NCI-H2227 treated with DMSO at 0.1 percent for 48 hours (cell line): ENCODE measurements at places on chromosomes 5 and 9.

GRCh38 chr9:18639911-18640310 is 166.0 kb downstream of the ADAMTSL1 start:
- no peak for DNase-seq

- DNase-seq: no peak
Observed at GRCh38 chr9:133713150-133713959, 24.8 kb downstream of the SARDH start.

- DNase-seq: no peak
Observed at GRCh38 chr5:72368271-72368670, 48.1 kb downstream of the PTCD2 start.

DNA sequence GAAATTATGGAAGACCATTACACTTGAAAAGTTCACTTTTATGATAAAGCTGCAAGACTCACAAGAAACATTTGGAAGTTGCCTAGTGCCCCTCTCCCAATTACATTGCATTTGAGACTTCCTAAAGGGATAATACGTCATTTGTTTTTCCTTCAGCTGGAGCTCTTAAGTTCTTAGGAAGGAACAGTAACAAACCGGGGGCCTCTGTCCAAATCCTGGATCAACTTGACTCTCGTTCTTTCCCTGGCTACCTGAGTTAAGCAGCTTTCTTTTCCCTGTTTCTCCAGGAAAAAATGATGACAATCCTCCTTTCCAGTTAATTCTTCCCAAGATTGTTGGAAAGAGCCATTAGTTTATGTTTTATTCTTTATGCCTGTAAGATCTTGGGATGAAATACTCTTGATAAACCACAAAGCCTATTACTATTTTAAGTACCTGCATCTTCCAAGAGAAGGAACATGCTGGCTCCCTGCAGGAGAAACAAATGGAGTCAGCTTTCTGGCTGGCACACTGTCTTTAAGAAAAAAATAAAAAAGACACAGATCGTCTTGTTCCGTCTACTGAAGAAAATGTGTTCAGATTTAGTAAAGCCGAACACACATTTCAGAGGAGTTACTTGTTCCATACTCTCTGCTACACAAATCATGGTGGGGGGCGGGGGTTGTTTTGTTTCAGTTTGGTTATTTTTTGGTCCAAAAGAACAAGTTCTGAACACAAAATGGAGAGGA is 297.9 kb downstream of the EFNA5 start:
- DNase-seq: no peak

DNA sequence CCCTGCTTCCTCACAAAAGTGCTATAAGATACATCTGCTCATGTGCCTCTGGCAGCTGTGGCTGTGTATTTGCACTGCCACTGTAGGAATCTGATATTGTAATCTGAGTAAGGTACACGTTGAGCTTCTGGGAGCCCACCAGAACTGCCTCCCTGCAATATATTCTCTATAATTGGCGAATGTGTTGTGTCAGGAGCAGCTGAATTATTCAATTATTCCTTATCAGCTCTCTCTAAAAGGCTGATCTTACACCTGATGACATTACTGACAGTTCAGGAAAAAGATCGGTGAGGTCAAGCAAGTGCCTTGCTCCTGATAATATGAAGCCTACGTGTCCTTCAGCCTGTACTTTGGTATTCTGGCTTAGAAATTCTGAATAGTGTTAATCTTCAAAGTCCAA is 1015.0 kb downstream of the CDH9 start:
- no peak for DNase-seq

DNA sequence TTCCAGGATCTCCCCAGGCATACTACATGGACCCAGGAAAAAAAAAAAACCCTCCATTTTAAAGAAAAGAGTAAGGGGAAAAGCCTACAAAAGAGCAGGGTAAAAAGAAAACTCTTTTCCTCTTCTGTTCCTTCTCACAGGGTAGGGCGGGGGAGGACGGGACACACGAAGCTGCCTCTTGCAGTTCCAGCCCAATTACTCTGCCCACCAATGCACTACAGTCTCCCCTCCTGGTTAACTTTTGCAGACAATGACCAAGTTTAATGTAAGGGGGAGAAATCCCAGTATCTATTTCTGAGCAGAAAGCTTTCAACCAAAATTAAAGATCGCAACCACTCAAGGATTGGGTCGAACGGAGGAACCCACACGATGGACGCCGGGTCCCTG is 1.3 kb downstream of the BRD3 start:
- DNase-seq: no peak

DNA sequence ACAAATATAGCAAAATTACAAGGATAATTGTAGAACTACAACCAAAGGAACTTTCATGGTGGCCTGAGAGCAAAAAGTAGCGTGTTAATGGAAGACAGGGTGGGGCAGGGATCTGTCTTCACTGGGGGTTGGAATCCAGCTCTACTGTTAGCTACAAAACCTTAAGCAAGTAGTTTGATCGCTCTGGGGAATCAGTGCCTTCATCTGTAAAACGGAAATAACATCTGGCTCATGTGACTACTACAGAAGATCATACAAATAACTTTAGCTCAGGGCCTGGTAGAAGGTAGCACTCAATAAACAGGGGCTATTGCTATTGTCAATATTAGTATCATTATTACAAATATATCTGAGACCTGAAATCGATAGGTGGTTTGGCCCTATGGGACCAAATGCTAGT is 40.4 kb downstream of the ZNF608 start:
- no peak for DNase-seq

DNA sequence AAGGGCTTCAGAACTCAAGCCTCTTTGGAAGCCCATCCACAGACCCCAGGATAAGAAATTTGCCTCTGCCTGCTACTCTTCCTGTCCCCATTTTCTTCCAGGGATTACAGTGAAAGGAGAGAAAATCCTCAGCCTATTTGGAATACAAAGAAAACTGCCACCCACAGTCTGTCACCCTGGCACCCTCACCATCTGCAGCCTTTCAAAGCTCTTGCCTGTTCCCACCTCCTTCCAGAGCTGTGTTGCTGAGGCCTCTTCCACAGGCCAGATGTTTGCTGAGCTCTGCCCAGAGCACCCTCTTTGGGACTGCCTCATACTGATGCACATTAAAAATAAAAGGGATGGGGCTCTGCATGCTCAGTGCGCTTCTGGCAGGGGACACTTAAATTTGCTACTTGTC is 35.9 kb upstream of the TAF1L start:
- no peak for DNase-seq

GRCh38 chr5:111641533-111642233 is 115.3 kb downstream of the NREP start:
- DNase-seq: no peak

DNA sequence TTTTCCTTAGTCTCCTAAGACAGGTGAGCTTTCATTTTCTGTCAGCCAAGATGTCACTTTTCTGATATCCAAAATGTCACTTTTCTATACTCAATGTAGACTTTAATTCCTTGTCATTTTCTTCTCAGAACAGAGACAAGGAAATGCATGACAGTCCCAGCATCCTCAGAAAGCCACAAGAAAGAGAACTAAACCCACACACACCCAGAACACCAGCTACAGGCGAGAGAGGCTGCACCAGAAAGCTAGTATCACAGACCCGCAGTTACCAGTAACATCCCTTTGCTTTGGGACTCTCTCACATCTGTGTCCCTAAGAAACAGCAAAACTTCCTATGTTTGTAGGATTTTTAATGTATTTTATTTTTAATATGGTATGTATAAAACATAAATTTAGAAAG is 17.1 kb downstream of the TRMO start:
- no peak for DNase-seq

DNA sequence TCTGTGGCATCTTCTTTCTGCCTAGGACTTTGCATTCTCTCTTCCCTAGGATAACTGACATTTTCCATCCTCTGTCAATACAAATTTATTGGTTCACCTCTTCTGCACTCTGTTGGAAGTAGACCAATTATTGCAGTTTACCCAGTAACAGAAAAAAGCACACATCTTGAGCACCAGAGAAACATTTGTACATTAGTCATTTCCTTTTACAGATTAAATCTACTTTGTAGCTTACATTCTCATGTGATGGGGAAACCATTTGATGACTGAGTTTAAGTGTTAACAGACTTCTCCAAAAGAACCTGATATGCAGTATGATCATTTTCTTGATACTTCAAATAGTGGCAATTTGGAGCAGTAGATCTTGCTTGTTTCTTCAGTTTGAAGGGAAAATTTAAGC is 1098.8 kb downstream of the DTWD2 start:
- DNase-seq: no peak

- no peak for DNase-seq
Observed at GRCh38 chr5:68114378-68115040, 101.0 kb upstream of the PIK3R1 start.

DNA sequence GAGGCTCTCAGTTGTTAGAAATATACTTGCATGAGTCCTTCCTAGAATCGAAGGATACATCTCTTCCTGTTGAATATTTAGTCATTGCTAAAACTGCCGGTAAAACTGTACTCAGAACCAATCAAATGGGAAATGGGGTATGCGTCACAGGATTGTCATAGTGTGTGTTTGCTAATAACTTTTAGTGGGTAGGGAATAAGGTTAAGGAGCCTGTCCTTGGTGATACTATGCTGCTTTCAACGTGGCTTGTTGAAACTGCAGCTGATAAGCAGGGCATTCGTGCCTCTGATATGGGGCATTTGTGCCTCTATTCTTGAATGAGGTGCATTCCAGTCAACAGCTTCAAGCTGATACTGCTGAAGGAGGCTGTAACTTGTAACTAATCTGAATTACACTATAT is 26.6 kb downstream of the HABP4 start:
- DNase-seq: no peak

DNA sequence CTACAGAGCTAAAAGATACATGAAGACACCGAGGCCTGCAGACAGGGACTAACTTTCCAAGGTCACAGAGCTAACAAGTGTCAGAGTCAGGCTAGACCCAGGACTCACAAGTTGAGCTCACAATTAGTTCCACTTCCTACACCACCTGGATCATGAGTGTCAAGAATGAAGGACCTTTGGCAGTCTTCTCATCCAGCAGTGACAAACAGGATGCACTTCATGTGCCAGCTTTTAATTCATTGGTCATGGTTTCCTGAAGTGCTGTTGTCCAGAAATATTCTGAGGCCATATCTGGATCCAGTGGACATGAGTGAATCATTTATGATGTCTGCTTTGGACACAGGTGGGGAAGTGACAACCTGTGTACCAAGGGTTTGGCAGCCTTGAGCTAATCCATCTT is 77.4 kb downstream of the KCNIP1 start:
- no peak for DNase-seq

DNA sequence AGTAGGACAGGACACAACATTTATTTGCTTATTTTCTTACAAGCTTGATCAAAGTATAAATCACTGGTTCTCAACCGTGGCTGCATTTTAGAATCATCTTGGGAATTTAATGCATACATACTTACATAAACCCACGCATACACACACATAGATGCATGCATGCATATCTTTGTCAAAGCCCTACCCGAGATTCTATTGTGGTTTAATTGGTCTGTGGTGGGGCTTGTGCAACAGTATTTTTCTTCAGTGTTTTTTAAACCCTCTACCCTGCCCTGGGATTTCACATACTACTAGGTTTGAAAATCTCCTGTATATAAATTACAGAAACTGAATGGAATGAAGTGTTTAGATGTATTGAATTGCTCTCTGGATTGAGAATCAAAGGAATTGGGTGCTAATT is 1166.2 kb downstream of the MAT2B start:
- no peak for DNase-seq

DNA sequence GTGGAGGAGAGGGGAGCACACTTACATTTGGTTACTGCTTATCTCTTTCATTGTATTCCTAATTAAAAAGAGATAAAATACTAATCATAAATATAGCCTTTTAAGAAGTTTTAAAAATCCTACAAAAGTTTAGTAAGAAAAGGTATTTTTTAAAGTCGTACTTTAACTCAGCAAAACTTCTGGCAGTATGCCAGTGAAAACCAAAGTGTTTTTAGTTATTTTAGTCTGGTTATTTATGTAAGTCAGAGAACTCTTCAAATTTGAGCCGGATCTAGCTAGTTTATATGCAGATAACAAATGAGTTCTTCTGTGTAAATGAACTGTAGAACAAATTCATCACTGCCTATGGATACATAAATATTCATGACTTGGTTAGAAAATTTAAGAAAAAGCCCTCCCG is 36.5 kb upstream of the ANKDD1B start:
- no peak for DNase-seq

GRCh38 chr9:16221822-16222547 is 648.5 kb downstream of the BNC2 start:
- DNase-seq: no peak

DNA sequence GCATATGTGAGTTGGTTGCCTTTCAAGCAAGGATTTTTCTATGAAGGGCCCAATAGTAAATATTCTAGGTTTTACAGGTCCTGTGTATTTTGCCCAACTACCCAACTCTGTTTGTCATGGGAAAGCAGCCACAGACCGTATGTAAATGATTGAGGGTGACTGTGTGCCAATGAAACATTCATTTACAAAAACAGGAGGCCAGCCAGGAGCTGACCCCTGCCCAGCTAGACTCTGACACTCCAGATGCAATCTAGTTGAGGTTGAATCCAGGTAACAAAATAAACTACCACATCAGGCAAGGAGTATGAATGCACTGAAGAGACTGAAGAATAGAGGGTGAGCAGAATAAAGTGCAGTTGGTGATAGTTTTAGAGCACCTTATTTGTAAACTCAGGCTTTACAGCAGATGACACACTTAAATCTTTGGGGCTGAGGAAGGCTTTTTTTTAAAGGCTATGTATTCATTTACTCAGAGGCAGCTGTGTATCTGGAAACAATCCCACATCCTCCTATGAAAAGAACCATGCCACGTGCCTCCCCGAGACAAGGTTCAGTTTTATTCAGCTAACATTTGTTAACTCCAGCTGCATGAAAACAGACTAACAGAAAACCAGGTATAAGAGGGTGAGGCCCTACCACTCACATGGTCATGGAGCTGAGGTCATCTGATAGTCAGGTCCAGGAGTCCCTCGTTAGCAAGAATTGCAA is 60.7 kb downstream of the SLC1A1 start:
- DNase-seq: no peak

DNA sequence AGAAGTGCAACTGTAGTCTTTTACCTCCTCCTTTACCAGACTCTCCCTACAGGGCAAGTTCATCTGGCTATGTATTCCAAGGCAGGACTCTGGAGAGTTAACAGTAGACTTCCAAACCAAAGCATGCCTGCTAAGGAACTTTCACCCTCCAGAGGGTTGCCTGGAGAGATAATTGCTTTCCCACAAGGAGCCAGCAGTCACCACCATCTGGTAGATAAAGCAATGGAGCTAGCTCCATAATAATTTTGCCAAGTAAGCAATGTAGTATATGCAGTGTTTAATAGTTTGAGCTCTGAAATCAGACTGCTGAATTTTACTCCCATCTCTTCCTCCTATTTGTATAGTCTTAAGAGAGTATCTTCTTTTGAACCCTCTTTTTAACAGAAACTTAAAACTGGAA is 566.8 kb upstream of the PTGER4 start:
- DNase-seq: no peak

DNA sequence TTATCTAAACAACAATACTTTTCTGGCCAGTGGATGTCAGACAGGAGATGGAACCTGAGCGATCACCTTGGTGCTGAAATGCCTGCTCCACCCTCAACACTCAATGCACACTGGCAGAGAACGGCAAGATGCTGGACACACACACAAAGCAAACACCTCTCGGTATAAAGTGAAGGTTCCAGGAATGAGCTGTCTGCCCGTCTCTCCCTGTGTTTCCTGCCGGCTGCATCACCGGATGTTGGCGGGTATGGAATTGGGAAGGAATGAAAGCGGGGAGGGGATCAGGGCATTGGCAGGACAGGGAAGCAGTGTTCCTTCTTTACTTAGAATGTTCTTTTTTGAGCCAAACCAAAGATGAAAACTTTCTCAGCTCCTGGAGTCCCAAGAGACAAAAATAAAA is 59.2 kb downstream of the MED10 start:
- DNase-seq: no peak

- DNase-seq: no peak
Observed at GRCh38 chr5:68953875-68954617, 139.8 kb upstream of the SLC30A5 start.
